ENCODE measurements at places on chromosomes 7 and 10.

- DNase-seq = no peak
Measured at GRCh38 chr7:47556511-47557180, 25.3 kb downstream of the TNS3 start.

DNA sequence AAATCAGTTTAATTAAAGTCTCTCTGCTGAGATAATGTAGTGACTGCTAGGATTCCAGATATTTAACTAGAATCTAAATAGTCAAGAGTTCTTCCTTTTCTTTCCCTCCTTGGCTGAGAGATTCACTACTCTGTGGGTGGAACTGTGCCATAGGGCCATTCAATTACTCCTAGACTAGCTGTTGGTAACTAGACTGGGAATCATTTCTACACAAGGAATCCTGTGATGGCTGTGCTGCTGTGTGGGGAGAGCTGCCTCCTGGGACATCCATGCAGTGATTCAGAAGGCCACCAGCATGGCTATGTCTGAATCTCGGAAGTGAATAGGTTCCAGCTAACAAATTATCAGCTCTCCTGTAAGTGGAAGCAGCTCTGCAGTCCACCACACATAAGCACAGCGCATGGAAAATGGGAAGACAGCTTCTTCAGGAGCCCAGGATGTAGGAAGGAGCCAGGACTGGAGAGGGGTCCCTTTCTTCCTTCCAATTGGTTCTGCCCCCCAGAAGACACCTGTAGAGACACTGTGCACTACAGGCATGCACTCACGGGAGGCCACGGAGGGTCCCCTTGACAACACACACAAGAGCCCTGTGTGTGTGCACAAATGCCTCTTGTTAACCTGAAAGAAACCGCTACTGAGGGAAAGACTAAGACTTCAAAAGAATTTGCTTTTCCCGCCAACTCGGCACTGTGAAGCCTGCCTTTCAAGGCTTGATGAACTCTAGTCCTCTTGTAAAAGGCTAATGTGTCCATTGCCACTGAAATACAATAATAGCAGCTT is 66.5 kb downstream of the SCRN1 start:
- DNase-seq = no peak

GRCh38 chr10:102115775-102116174 is 4.4 kb downstream of the LDB1 start:
- DNase-seq = no peak

DNA sequence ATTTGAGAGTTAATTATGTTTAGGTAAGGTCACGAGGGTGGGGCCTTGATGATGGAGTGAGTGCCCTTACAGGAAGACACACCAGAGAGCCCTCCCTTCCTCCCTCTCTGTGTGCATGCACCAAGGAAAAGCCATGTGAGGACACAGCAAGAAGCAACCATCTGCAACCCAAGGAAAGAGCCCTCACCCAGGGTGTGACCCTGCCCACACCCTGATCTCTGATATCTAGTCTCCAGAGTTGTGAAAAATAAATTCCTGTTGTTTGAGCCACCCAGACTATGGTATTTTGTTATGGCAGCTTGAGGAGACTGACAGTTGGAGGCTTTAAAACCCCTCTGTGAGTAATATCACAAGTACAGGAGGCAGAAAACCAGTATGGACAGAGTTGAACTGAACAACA is 15.0 kb upstream of the MCM10 start:
- DNase-seq = peak; percentile 40

GRCh38 chr7:69691327-69691726 is 93.1 kb downstream of the AUTS2 start:
- DNase-seq = no peak

GRCh38 chr10:16698461-16698860 is 118.8 kb downstream of the RSU1 start:
- no peak for DNase-seq

- DNase-seq = no peak
Measured at GRCh38 chr7:137547485-137547884, 204.0 kb upstream of the PTN start.

DNA sequence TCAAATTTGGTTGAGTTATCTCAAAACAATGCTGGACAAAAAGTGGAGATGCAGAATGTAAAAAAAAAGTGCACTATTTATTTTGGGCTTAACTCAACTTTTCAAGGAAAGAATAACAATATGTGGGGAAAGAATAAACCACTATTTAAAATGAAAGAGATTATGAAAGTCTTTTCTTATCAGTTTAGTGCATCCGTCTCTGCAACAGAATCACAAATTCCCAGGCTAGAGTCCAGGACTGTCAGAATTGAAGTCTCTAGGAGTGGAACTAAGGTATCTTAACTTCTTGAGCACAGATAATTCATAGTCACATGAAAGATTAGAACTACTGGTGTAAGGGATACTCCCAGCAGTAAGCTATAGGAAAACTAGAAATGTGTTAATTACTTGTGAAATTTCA is 1200.3 kb upstream of the LRRN3 start:
- DNase-seq = no peak

DNA sequence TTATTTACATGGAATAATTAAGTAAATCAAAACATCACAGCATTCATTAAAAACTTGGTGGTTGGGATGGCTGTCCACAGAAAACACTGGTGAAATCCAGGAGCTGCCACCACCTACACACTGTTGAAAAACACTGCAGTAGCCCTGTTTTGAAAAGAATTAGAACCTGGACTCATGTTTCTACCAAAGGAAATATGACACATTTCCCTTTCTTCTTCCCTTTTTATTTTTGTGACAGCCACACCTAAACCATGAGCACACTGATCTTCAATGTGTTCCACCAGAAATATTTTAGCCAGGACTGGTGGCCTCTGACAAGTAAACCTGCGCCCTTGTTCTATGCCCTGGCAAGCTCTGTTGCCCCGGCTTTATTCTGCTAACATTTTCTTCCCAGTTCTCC is 3.3 kb downstream of the TMEM140 start:
- no peak for DNase-seq

DNA sequence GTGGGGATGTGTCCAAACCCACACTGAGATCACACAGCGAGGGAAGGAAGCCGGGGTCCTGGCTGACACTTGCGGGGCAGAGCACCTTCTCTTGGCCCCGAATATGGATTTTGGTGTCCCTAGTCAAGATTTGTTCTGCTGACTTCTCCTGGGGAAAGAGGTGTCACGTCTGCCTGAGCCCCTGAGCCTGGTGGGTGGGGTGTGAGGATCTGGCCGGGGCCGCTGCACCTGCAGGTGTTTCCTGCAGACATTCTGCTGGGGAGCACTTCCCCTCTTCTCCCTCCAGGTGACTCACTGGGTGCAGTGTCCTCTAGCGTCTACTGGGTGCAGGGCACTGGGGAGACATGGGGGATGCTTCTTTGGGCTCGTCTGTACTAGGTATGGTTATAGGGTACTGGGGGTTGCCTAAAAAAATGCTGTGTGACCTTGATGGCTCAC is 99.2 kb downstream of the GRK5 start:
- no peak for DNase-seq

DNA sequence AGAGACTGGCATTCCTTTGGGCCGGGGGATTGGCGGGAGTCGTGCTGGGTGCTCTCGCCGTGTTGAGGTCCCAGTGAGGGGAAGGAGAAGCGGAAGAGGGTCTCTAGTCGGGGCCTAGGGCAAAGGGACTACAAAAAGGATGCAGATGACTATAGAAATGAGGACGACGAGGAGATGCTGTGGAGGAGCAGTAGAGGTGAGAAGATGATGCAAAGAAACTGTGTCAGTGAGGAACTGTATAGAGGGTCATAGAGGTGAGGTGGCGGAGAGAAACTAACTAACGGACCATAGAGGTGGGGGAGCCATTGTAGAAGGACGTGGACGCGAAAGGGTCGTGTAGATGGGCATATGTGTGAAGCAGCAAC is 324 bp downstream of the TWNK start:
- no peak for DNase-seq

DNA sequence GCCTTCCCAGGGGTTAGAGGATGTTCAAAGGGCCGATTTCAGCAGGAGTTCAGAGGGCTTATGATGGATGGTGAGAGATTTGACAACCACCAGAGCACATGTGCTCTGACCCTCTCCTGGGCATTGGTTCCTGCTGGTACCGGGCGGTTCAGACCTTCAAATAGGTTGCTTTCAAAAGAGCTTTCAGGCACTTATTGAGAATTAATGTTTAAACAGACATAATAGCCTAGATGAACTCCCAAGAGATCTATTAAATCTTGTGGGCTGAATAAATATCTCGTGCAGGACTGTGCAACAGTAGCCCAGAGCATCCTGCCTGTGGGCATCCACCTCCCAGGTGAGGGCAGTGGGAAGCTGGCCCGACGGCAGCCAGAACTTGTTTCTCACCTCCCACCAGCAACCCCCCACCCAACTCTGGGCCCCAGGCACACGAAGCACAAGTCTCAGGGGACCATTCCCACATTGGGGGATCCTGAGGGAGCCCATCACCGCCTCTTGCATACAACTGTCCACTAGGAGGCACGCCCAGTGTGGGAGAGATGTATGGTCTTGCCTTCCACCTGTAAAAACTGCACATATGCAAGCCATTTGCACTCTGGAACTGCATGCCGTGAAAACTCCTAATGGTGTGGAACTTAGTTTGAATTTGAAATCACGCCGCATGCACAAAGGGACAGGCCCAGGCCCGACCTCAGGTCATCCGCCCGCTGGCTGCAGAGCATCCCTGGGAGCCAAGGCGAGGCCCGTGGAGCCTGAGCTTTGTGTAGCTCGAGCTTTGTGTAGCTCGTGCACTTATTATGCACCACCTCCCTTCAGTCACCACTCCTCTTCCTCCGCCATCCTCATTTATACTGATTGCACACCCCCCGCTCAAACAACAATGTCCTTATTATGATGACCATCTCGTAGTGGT is 147.8 kb downstream of the ADCY1 start:
- DNase-seq = no peak

DNA sequence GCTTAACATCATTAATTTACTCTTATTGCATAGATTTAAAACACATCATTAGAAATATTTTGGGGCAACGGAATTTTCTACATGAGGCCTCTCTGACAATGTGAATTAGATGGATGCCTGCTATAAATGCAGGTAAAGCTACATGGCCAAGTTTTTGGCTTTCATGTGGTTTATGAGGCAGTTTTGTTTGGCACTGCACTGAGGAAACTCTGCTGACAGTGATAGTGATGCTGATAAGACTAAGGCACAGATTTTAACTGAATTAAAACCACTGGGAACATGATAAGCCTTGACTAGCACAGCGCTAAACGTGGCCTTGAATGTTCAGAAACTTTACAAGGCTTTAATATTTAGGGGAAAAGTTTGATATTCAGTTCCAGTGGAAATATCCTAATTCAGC is 114.3 kb upstream of the NOBOX start:
- no peak for DNase-seq

- DNase-seq = peak; percentile 16
Measured at GRCh38 chr7:79778786-79779770, 325.6 kb upstream of the MAGI2 start.

DNA sequence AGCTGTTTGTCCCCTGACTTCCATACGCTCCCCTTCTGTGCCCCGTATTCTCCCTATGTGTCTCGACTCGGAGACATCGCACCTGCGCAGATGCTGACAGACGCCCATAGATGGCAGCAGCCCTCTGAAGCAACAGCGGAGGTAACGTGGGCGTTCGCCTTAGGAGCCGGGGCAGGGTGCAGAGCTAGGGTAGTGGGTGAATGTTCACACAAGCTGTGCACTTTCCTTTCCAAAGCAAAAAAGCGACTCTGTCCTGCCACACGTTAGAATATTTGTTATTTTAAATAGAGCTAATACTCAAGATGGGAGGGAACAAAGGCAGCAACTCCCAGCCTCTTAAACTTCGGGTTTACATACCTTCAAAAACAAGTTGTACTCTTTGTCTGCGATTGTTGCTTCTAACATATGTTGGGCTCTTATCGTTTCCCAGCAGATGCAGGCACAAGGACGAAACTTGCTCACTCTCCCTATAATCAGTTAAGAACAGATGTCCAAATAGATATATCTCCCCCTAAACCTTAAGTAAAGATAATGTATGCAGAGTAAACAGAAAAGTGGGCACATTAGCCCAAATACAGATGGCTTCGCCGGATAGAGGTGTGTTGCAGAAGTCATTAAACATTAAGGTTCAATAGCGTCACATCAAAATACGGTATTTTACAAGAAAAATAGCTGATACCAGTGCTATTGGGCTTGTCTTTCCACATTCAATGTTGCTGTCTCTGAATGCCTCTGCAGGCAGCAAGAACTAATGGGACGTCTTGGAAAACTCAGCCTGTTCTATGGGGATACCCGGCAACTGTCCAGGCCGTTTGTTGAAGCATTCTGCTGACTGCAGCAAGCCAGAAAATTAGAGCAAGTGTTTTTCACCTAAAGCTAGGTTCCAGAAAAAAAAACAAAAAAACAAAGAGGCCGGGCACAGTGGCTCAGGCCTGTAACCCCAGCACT is 340.3 kb upstream of the PRKCQ start:
- DNase-seq = no peak

GRCh38 chr10:59079386-59080226 is 96.8 kb upstream of the PHYHIPL start:
- DNase-seq = no peak

DNA sequence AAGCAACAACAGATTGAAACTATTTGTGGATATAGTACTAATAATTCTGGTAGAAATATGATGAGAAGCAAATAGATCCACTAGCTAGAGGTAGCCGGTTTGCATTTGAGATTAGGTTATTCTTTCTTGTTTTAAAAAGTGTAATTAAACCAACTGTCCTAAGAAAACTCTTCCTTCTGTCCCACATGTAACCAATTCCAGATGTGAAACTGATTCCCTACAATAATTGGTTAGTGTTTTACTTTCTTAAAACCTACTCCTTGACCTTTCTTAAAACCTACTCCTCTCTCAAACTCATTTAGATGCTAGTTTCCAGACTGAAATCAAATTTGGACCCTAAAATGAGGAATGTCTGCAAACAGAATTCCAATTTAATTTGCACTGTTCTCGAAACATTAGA is 521.5 kb downstream of the SUGCT start:
- DNase-seq = no peak

- no peak for DNase-seq
Measured at GRCh38 chr7:55073051-55073511, 54.3 kb downstream of the EGFR start.

GRCh38 chr7:36348256-36348655 is 41.4 kb upstream of the ANLN start:
- no peak for DNase-seq

GRCh38 chr7:151018421-151019129 is 5.7 kb downstream of the ATG9B start:
- no peak for DNase-seq

GRCh38 chr7:39667341-39667923 is 44.1 kb downstream of the RALA start:
- DNase-seq = no peak

- no peak for DNase-seq
Measured at GRCh38 chr7:33642312-33642711, 263.0 kb upstream of the BMPER start.

DNA sequence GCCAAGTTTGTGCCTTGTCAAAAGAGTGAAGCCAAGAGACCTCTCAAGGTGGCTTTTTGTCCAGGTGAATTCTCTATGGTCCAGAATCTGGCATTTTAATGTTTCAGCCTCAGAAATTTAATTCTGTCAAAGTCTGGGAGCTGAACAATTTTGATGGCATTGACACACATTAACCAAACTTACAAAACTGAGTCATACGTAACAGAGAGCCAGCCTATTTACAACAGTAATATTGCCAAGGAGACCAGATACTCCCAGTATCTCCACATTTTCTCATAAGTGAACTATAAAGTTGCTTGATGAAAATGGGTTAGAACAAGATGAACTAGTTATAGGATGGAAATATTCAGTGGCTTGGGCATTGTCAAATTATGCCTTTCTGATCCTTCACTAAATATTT is 43.8 kb downstream of the PDE6C start:
- no peak for DNase-seq

GRCh38 chr7:139681463-139681755 is 96.4 kb downstream of the HIPK2 start:
- DNase-seq = no peak

Data from epithelial cell of prostate (primary cell).